ENCODE measurements at places on chromosomes 2 and 18.

DNA sequence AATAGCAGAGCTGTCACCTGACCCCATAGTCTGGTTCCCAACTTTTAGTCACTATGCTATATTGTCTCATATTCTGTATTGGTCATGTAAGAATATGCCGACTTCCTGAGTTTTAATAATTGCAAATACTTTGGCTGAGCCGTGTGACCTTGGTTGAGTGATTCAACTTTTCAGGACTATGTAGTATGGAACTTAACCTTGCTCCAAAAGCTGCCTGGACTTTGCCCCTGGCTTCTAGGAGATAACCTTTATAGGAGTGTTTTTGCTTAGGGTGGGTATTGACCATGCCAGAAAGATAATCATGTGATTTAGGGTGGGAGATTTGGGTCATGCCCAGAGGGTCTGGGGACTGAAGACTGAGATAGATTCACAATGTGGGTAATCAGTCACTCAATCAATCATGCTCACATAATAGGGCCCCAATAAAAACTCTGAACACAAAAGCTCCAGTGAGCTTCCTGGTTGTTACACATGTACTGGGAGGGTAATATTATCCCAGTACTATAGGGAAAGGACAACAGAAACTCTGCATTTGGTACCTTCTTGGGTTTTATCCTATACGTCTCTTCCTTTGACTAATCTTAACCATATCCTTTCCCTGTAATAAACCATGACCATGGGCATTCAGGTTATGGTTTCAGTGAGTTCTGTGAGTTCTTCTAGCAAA lies 235.6 kb downstream of the RNF152 start:
- DNase-seq, result no peak

- no peak for DNase-seq
Observed at GRCh38 chr2:170695521-170696410, 19.4 kb upstream of the SP5 start.

GRCh38 chr2:130766037-130766436 lies 10.7 kb downstream of the AMER3 start:
- no peak for DNase-seq

DNA sequence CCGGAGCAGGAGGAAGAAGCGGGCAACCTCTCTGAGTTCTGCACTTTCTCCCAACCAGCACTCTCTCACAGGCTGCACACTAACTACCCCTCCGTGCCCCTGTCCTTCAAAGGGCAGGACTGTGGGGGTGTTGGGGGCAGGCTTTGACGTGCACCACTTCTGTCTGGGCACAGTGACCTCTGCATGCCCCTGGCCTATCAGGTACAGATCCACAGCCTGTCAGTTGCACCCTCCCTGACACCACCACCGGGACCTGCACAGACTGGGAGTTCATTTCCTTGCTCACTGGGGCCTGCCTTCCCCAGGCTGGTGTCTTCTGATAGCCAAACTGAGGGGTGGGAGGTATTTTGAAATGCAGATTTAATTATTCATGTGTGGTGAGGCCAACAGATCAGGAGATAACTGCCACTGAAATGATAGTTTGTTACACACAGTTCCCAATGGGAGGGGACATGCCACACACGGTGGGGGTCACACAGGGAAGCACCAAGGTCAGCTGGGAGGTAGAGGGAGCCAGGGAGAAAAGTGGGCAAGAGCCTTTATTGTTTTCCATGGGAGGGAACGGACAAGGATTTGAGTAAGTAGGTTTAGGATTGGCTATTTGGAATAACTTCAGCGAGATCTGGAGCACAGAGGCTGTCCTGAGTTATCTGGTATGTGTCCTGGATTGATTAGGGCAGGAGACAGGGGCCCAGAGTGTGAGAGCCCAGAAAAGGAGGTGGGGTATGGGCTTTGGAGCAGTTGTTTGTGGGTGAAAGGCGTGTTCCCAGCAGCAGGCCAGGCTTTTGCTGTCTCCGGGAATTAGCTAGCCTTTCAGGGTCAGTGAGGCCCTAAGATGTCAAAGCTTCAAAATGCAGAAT lies 251.6 kb downstream of the AFF3 start:
- no peak for DNase-seq

GRCh38 chr2:20988905-20989304 lies 55.0 kb downstream of the APOB start:
- DNase-seq, result no peak

GRCh38 chr18:78319961-78320360 lies 659.7 kb upstream of the SALL3 start:
- no peak for DNase-seq

DNA sequence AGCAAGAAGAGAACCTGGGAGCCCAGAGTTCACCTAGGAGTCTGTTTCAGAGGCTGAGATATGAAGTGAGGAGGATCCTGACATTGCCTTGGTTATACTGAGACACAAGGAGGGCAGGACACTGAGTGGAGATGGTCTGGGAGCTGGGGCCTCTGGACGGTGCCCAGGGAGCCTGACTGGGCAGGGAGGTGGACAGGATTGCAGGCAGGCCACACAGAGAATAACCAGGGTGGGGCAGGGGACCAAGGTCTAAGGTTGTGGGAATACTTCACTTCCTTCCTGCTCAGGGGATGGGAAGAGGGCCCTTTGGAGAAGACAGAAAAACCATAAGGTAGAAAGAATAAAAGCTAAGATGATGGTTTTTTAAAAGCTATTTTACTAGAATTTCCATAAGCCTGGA lies 18.7 kb downstream of the EDAR start:
- DNase-seq, result no peak

DNA sequence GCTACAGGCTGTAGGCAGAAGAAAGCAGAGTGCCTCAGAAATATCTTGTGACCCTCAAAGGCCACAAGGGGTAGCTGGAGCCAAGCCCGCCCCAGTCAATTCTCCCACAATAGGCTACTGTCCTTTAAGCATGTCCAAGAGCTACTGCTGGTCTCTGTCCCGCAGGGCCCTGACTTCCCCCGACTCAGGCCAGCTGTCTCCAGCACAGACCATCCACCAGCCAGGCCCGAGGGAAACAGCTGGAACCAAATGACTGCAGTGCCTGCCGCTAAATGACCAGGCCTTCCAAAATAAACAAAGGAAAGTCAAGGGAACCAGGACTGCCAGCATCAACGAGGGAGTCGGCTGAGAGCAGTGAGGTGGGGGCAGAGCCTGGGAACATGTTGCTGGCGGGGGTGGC lies 36.7 kb downstream of the MCFD2 start:
- DNase-seq, result no peak

- no peak for DNase-seq
Observed at GRCh38 chr2:105576440-105577241, 168.1 kb upstream of the NCK2 start.

DNA sequence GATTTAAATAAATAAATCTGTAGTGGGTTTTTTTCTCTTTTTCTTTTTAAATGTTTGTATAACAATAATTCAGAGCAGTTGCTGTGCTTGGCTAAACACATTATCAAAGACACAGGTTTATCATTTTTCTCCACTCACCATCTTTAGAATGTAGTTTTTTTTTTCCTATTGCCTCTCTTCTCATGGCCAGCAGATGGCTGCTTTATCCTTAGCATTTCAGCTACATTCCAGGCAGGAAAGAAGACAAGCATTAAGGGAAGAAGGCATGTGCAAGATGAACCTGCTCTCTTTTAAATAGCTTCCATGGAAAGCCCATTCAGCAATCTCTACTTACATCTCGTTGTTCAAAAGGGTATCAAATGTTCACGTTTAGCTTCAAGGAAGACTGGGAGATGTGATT lies 42.6 kb downstream of the ARHGAP15 start:
- DNase-seq, result no peak

- DNase-seq, result no peak
Observed at GRCh38 chr18:48835119-48835518, 115.6 kb downstream of the SMAD7 start.

DNA sequence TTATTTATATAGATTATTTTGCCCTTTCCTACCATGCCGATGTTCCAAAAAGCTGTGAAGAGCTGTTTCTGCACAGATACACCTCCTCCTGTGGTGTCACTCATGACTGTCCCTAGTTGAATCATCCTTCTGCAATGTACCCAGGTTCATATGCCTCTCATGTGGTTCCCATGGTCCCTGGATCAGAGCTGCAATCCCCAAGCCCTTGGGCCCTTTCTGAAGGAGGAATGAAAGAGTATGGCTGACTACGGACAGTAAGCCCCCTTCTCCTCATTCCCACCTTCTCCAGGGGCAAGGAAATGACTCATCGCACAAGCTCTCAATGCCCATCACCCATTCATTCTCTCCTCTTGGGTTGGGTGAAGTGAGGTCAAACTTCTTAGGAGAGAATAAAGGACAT lies 63.9 kb upstream of the ACVR1 start:
- DNase-seq, result no peak

DNA sequence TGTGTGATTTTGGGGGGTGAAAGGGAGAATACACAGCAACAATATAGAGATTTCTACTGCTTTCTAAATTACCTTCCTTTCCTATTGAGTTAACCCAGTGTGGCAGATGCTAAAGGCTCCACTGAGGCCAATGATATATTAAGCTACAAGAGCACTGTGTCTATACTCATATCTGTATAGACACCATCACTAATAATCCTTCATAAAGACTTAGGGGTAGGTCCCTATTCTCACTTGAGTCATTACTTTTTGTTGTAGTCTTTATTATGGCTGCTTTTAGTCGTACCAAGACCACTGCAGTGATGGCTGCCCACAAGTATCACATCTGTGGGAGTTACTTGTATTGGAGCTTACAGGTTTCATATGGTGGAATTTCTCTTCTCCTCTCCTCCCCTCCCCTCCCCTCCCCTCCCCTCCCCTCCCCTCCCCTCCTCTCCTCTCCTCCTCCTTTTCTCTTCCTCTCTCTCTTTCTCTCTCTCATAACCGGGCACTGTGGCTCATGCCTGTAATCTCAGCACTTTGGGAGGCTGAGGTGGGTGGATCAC lies 637.6 kb downstream of the ADCYAP1 start:
- DNase-seq, result no peak

GRCh38 chr2:36664696-36665076 lies 31.8 kb upstream of the VIT start:
- no peak for DNase-seq

- no peak for DNase-seq
Observed at GRCh38 chr2:70367722-70368323, 66.0 kb upstream of the FAM136A start.

DNA sequence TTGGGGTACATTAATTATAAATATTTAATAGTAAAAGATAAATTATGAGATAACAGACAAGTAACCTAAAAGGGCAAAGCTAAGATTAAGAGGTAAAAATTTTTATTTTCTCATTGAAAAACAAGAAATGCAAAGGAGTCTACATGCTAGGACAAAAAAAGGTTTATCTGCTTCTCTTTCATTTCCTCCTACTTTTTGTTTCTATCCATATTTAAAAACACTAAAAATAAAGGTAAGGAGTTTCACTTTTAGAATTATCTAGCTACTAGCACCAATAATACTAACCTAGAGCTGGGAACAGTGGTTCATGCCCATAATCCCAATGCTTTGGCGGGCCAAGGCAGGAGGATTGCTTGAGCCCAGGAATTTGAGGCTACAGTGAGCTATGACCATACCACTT lies 1551.7 kb upstream of the SLC39A10 start:
- DNase-seq, result no peak

GRCh38 chr2:238946318-238947242 lies 98.7 kb downstream of the TWIST2 start:
- no peak for DNase-seq

DNA sequence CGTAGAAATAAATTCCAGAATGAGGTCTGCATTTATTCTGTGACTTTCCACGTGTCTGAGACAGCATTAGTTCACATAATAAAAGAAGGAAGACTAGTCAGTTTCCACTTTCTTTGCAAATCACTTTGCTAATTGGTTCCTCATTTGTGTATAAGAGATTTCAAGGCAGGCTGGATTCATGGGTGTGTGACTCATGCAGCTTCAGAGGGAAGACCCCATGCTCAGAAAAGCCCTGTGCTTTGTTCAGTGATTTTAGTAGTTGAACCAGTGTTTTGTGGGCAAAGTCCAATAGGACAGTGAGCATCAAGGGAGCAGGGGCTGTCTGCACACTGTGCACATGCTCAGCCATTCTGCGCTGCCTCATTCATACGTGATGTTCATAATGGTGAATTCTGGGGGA lies 297.8 kb downstream of the DLGAP1 start:
- no peak for DNase-seq

- DNase-seq, result no peak
Observed at GRCh38 chr2:198441901-198442300, 637.5 kb downstream of the PLCL1 start.

DNA sequence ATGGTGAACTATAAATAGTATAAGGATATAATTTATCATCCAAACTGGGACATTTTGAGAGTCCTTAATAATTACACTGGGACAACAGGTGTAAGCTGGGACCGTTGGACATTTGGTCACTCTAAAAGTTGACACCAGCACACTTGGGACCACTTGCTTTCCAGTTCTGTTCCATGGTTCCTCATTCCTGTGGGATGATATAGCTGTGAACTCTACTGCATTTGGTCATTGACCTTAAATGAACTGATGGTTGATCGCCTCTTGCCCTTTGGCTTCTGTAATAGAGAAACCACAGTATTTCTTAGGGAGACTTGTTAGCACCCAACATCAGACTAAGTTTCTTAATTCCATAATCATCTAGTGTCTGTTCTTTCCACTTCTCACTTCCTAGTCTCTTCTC lies 46.7 kb downstream of the EML6 start:
- DNase-seq, result no peak

- no peak for DNase-seq
Observed at GRCh38 chr2:234710066-234710465, 213.2 kb upstream of the ARL4C start.

- DNase-seq, result peak; percentile 22
Observed at GRCh38 chr2:231929961-231930592, 3.9 kb upstream of the NPPC start.

GRCh38 chr2:28588292-28588670 lies 92.4 kb downstream of the PLB1 start:
- DNase-seq, result no peak

GRCh38 chr2:197538412-197538811 lies 22.5 kb downstream of the MOB4 start:
- no peak for DNase-seq

DNA sequence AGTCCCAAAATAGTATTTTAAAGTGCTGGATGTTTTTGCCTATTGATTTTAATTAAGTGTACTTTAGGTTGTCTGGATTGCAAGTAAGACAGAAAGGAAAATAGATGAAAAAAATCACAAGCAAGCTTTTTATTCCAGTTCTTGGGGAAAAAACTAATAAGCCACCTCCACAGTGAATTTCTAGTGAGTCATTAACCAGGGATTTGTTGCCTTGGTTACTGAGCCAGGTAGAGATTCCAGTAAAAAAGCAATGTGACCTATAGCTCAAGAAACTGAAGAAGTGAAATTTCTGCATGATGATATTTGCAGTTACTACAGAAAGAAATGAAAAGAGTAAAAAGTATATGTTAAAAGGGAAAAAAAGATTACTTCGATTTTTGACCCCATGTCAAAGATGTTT lies 160.6 kb downstream of the METTL4 start:
- DNase-seq, result no peak

- peak; percentile 37 for DNase-seq
Observed at GRCh38 chr18:74342416-74343043, 26.9 kb downstream of the C18orf63 start.

- no peak for DNase-seq
Observed at GRCh38 chr2:210860276-210860675, 303.9 kb downstream of the CPS1 start.

- DNase-seq, result no peak
Observed at GRCh38 chr18:73340135-73340977, 472.6 kb upstream of the NETO1 start.

All from T-cell (primary cell).